ENCODE measurements at places on chromosomes 4 and X.
A peak's percentile ranks its signal among the peaks of the same experiment; 100 is the strongest.

DNA sequence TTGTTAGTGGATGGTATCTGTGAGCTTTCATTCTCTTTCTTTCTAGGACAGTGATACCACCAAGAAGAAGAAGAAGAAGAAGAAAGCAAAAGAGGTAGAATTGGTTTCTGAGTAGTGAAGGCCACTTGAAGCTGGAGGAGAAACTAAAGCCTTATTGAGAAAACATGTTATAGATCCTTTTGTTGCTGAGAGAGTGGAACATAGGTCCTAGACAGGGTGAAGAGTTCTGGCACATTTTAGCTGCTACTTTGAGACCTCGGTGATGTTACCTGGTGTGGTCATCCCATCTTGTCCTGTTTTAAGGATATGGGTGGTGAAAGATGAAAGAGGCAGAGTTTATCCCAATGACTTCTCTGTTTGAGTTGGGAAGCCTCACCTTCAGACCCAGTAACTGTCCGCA, 14.1 kb downstream of the DKC1 start:
- H3K27me3 ChIP-seq = no peaks in the 10 kb centered on the region
- no peaks in the 10 kb centered on the region for H3K4me1 ChIP-seq
- H3K36me3 ChIP-seq = peaks cover 2% of the 10 kb centered on the region
- H3K4me3 ChIP-seq = no peak overlapping the region

GRCh38 chrX:28589046-28589445, 1.8 kb downstream of the IL1RAPL1 start:
- no peaks in the 10 kb centered on the region for H3K4me1 ChIP-seq
- DNase-seq = no peak
- no peak overlapping the region for H3K4me3 ChIP-seq
- H3K27me3 ChIP-seq = no peaks in the 10 kb centered on the region
- H3K36me3 ChIP-seq = no peaks in the 10 kb centered on the region

- no peak for DNase-seq
- no peaks in the 10 kb centered on the region for H3K4me1 ChIP-seq
- H3K27me3 ChIP-seq = no peaks in the 10 kb centered on the region
- no peaks in the 10 kb centered on the region for H3K36me3 ChIP-seq
Observed at GRCh38 chrX:20789103-20789502, 522.4 kb upstream of the RPS6KA3 start.

GRCh38 chr4:2256156-2256731, 5.7 kb downstream of the MXD4 start:
- H3K27me3 ChIP-seq = no peaks in the 10 kb centered on the region
- no peak for DNase-seq

DNA sequence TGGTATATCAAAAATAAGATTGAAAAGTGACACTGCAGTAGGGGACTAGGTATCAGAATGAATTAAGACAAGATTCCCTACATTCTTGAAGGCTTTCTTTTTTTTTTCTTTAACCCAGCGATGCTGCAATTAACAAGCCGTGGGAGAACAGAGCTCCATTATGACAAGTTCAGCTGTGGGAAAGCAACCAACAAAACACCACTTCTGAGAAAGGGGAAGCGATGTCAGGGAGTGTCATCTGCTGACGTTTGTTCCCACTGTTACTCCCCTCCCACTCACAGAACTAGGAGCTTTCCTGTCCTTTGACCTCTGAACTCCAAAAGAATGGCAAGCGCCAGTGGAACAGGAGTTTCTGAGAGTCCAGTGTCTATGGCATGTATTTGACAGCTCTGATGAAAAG, 90.2 kb upstream of the SLITRK2 start:
- no peaks in the 10 kb centered on the region for H3K36me3 ChIP-seq
- no peaks in the 10 kb centered on the region for H3K27me3 ChIP-seq
- no peak overlapping the region for H3K27ac ChIP-seq
- H3K4me3 ChIP-seq = no peak overlapping the region
- DNase-seq = no peak

- H3K27ac ChIP-seq = no peak overlapping the region
- no peaks in the 10 kb centered on the region for H3K27me3 ChIP-seq
- H3K4me1 ChIP-seq = no peaks in the 10 kb centered on the region
- DNase-seq = no peak
- H3K36me3 ChIP-seq = no peaks in the 10 kb centered on the region
- no peak overlapping the region for H3K4me3 ChIP-seq
Observed at GRCh38 chrX:107823456-107823855, 2.2 kb upstream of the MID2 start.

DNA sequence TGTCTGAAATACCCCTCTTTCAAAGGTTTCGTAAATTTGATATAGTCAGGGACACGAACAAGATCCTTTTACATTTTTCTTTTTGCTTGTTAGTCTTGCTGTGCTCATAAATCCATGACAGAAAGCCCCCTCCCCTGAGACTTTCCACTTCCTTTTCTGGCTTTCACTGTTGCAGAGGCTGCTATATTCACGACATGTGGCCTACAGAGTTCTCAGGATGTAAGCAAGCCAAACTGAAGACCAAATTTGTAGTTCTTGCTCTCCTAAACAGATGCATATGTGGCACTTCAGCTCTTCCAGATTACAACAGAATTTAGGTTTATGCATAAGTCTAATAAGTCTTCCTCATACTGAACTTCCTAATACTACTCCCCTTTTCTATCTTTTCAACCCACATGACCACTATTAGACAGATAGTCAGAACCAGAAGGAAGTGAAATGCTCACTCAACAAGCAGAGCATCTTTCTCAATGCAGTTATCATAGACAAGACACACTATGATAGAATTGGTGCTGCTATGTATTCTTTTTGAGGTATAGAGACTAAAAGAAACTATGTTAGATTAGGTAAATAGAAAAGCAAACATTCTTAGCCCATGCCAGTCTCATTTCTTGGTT, 15.0 kb downstream of the BTK start:
- H3K4me1 ChIP-seq = no peaks in the 10 kb centered on the region
- no peaks in the 10 kb centered on the region for H3K27me3 ChIP-seq
- DNase-seq = no peak
- H3K27ac ChIP-seq = no peak overlapping the region
- H3K36me3 ChIP-seq = no peaks in the 10 kb centered on the region

GRCh38 chr4:1490011-1490653, 83.9 kb upstream of the NKX1-1 start:
- peak; percentile 50 for DNase-seq
- no peaks in the 10 kb centered on the region for H3K36me3 ChIP-seq
- H3K4me1 ChIP-seq = no peaks in the 10 kb centered on the region

DNA sequence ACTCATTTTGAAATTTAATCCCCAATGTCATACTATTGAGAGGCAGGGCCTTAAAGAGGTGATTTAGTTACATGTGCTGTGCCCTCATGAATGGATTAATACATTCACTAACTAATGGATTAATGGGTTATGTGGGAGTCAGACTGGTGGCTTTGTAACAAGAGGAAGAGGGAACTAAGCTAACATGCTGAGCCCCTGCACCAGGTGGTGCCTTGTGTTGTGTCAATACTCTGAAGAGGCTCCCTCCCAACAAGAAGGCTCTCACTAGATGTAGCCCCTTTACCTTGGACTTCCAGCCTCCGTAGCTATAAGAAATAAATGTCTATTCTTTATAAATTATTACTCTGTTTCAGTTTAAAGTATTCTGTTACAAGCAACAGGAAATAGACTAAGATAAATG, 411.9 kb upstream of the EMCN start:
- no peaks in the 10 kb centered on the region for H3K36me3 ChIP-seq
- no peaks in the 10 kb centered on the region for H3K27me3 ChIP-seq
- no peaks in the 10 kb centered on the region for H3K4me1 ChIP-seq

DNA sequence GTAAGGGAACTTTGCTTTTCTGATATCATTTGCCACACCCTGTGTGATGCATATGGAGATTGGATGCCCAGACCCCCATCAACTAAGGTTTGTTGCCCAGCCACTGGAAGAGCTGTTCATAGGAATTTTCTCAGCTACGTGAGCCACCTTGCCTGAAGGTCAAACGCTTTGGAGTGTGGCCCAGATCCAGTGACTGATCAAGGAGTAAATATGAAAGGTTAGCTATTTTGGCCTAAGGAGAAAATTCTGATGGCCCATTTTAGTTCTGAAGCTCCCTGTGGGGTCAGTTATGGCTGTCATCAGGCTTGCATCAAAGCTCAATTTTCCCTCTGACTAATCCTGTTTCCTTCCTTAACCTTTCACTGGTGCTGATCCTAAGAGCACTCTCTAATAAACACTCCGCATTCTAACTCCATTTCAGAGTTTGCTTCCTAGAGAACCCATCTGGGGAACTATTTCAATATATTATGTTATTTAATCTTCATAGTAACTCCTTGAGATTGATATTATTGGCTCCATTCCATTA, 407.7 kb downstream of the SPRY1 start:
- no peak overlapping the region for H3K27ac ChIP-seq
- H3K4me3 ChIP-seq = no peak overlapping the region
- no peaks in the 10 kb centered on the region for H3K36me3 ChIP-seq
- no peak for DNase-seq
- no peaks in the 10 kb centered on the region for H3K27me3 ChIP-seq
- H3K4me1 ChIP-seq = no peaks in the 10 kb centered on the region

DNA sequence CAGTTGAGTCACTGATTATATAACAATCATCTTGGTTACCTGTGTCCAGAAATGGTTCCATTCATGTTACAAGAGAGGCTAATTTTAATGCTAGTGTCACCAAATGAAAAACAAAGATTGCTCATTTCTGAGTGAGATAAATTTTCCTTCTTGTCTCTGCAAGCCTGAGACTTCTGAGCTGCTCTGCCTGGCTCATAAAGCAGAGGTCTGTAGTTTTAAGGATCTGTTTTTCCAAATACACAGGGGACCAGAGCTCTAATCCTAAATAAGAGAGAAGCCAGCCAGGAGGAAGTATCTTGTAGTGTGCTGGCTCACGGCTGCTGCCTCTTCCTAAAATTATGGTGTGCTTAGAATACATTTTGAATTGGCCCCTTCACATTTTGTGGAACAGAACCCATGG, 42.6 kb downstream of the CLDN34 start:
- H3K36me3 ChIP-seq = no peaks in the 10 kb centered on the region
- H3K27me3 ChIP-seq = no peaks in the 10 kb centered on the region
- H3K4me3 ChIP-seq = no peak overlapping the region
- no peak for DNase-seq

DNA sequence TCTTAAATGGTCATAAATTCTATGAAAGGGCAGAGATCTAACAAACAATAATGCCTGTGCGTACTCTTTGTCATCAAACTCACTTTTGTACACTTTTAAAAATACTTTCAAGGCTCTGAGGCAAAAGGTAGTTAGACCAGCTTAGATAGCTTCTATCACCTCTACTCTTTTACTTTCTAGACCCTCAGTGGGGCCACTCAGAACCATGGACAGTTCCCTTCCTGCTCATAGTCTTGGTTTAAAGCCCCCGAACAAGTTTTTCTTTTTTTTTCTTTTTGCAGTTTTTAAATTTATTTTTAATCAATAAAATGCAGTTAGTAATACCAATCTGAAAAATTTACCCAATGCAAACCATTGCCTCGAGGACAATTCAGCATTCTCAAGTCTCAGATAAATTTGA, 460.5 kb upstream of the CNKSR2 start:
- H3K4me1 ChIP-seq = no peaks in the 10 kb centered on the region
- DNase-seq = no peak
- no peaks in the 10 kb centered on the region for H3K27me3 ChIP-seq
- H3K4me3 ChIP-seq = no peak overlapping the region
- H3K36me3 ChIP-seq = no peaks in the 10 kb centered on the region

GRCh38 chr4:6969826-6970800, 60.5 kb downstream of the TBC1D14 start:
- no peak for DNase-seq

DNA sequence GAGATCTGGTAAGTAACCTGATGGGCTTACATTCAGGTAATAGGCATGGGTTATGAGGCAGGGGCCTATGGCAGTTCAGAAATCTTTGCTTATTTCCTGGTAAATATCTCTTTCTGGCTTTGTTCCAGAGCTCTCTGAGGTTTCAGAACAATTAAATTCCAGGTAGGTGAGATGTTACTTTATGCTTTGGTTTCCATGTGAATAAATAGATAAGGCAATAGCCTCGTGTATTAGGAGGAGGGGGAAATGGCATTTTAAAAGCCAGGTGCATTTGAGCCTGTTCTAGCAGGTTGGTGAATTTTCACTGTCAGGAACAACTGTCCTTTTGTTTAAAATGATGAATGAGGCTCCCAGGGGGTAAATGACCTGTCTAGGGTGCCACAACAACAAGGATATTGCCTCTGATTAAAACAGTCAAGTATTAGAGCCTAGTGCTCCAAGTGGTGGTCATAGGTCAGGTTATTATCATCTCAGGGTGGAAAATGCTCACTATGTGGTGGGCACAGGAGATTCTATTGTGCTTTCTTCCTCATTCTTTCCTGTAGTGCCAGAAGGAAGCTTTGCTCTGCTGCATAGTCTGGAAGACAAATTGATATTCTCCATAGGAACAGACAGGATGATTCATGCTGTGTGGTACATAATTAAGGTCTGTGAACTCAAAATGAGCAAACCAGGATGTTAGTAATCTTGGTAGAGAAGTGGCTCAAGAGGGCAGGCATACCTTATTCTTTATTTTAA, 296.2 kb downstream of the INPP4B start:
- DNase-seq = no peak
- no peaks in the 10 kb centered on the region for H3K4me1 ChIP-seq
- H3K27me3 ChIP-seq = no peaks in the 10 kb centered on the region
- no peaks in the 10 kb centered on the region for H3K36me3 ChIP-seq
- H3K4me3 ChIP-seq = no peak overlapping the region
- H3K27ac ChIP-seq = no peak overlapping the region

GRCh38 chrX:27679281-27679680, 89.1 kb downstream of the DCAF8L2 start:
- H3K27ac ChIP-seq = no peak overlapping the region
- no peaks in the 10 kb centered on the region for H3K4me1 ChIP-seq
- peak; percentile 1 for DNase-seq
- no peaks in the 10 kb centered on the region for H3K27me3 ChIP-seq

GRCh38 chr4:129641179-129641578, 545.2 kb downstream of the C4orf33 start:
- H3K4me1 ChIP-seq = no peaks in the 10 kb centered on the region
- no peaks in the 10 kb centered on the region for H3K27me3 ChIP-seq
- no peak overlapping the region for H3K27ac ChIP-seq
- H3K36me3 ChIP-seq = no peaks in the 10 kb centered on the region
- H3K4me3 ChIP-seq = no peak overlapping the region

GRCh38 chr4:104128850-104129213, 365.9 kb downstream of the CXXC4 start:
- no peaks in the 10 kb centered on the region for H3K27me3 ChIP-seq
- no peak overlapping the region for H3K4me3 ChIP-seq
- DNase-seq = no peak
- H3K36me3 ChIP-seq = no peaks in the 10 kb centered on the region

GRCh38 chr4:155582971-155583437, 83.6 kb upstream of the GUCY1A1 start:
- no peaks in the 10 kb centered on the region for H3K27me3 ChIP-seq
- peaks cover 7% of the 10 kb centered on the region for H3K4me1 ChIP-seq
- H3K27ac ChIP-seq = no peak overlapping the region

GRCh38 chrX:128975745-128976144, 547.5 kb downstream of the SMARCA1 start:
- no peaks in the 10 kb centered on the region for H3K27me3 ChIP-seq
- H3K36me3 ChIP-seq = no peaks in the 10 kb centered on the region
- H3K27ac ChIP-seq = no peak overlapping the region
- H3K4me1 ChIP-seq = no peaks in the 10 kb centered on the region
- DNase-seq = peak; percentile 45

DNA sequence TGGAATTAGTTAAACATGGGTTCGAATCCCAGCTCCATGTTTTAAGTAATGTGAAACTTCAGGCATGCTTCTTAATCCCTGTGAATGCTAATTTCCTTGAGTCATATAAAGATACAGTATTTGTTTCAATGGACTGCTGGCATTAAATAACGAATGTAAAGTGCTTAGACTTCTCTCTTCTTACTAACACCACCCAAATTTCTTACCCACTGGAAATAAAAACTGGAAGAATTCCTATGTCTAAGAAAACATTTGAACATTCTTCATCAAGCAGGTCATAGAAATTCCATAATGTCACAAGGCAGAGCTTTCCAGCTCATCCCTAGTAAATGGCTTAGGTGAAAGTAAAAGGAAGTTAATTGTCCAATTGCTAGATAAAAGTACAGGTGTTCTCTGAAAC, 172.5 kb downstream of the ANK2 start:
- DNase-seq = no peak
- H3K27ac ChIP-seq = no peak overlapping the region
- H3K27me3 ChIP-seq = no peaks in the 10 kb centered on the region
- no peaks in the 10 kb centered on the region for H3K4me1 ChIP-seq

Data from kidney (tissue), 22 donors.